Dorsolateral prefrontal cortex (tissue), 122 donors: ENCODE measurements at places on chromosomes 11 and 22.

DNA sequence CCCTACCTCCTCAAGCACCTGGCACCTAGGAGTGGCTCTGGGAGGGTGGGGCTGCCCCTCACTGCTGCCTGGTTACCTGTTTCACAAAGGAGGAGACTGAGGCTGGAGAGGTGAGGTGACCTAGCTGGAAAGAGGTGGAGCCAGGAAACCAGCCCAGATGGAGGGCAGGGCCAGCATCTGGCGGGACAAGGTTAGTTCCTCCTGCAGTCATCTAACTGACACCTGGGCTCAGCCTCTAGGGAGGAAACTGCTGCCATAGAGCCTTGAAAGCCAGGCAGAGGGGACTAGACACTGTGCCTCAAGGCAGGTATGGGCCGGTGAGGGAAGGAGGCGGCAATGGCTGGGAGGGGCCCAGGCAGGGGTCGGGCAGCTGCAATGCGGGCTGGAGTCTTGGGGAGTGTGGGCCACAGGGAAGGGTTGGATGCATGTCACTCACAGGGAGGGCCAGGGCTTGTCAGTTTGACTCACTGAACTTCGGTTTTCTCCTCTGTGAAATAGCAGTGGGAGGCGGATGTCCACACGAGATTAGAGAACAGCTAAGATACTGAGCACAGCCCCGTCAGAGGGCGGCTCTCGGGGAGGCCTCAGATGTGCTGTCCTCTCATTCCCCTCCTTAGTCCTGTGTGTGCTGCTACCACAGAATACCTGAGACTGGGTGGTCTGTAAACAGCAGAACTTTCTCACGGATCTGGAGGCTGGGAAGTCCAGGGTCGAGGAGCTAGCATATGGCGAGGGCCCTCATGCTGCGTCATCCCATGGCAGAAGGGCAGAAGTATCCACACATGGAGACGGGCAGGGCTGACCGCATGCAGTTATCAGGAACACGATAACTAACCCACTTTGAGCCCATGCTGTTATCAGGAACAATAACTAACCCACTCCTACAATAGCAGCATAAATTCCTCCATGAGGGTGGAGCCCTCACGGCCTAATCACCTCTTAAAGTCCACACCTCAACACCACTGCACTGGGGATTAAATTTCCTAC lies 16.1 kb downstream of the MGAT3 start:
- no peak for DNase-seq

GRCh38 chr22:44188986-44189630 lies 8.4 kb downstream of the PARVG start:
- DNase-seq = no peak

GRCh38 chr11:108933630-108934029 lies 268.8 kb downstream of the DDX10 start:
- no peak for DNase-seq

GRCh38 chr11:64638018-64638665 lies 47.1 kb downstream of the SLC22A12 start:
- DNase-seq = no peak

GRCh38 chr11:89182773-89183518 lies 5.3 kb downstream of the TYR start:
- no peak for DNase-seq

DNA sequence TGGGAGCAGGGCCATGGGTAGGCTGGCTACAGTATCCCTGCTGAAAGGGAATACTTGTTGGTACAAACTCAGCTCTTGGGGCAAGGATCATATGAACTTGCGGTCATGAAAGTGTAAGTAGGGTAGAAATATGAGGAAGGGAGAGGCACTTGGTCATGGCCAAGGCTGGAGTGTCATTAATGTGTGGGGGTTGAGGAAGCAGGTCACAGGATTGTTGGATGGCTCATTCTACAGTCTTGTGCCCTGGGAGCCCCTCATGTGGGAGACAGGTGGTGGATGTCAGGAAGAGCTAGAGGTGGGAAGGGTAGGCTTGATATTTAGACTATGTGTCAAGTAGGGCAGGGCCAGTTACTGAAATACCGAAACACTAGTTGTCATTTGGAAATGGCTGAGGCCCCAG lies 95.5 kb downstream of the RRM1 start:
- no peak for DNase-seq

- DNase-seq = no peak
These were observed 11.4 kb downstream of the FEN1 start for GRCh38 chr11:61803889-61804647.

GRCh38 chr11:22177186-22177585 lies 15.7 kb upstream of the ANO5 start:
- no peak for DNase-seq

DNA sequence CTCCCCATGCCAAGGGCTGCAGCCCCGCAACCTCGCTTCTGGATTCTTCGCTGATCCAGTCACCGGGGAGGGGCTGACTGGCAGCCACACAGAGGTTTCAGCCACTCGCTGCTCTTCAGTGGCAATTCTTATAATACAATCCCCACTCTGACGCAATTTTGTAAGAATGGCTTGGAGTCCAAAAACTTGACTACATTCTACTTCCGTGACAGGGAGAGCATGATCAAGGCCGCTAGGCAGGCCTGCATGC lies 14.9 kb downstream of the PPM1F start:
- no peak for DNase-seq

DNA sequence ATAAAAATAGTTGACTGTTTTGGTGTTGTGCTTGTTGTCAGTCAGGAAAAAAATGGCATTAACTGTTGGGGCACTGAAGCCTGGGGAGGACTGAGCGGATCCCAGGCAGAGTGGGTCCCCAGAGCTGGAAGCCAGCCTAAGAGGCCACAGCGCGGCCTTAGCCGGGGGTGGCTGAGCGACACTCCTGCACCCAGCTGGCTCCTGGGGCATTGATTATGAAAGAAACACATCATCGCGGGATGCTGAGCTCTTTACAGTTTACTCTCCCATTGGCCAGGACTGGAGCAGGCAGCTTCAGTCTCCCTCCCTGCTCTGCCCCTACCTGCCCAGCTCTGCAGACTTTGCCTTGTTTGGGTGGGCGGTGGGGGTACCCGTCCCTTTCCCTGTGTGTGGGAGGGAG lies 121.5 kb downstream of the ST3GAL4 start:
- DNase-seq = no peak

GRCh38 chr11:69538854-69539253 lies 57.4 kb downstream of the LINC01488 start:
- no peak for DNase-seq

- no peak for DNase-seq
These were observed 140.6 kb upstream of the RASSF10 start for GRCh38 chr11:12868315-12869073.

DNA sequence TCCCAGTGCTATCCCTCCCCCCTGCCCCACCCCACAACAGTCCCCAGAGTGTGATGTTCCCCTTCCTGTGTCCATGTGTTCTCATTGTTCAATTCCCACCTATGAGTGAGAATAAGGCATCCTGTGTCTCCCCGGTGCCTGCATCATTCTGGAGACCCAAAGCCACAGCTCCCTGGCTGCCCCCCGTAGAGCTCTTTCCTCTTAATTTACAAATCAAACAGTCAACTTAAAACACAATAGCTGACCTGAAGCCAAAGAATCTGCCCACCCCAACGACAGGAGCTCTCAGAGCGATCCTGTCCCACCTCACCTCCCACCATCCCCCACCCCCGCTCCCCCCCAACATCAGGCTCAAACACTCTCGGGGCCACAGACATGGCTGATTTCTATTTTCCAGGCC lies 558.3 kb downstream of the BRD1 start:
- no peak for DNase-seq

DNA sequence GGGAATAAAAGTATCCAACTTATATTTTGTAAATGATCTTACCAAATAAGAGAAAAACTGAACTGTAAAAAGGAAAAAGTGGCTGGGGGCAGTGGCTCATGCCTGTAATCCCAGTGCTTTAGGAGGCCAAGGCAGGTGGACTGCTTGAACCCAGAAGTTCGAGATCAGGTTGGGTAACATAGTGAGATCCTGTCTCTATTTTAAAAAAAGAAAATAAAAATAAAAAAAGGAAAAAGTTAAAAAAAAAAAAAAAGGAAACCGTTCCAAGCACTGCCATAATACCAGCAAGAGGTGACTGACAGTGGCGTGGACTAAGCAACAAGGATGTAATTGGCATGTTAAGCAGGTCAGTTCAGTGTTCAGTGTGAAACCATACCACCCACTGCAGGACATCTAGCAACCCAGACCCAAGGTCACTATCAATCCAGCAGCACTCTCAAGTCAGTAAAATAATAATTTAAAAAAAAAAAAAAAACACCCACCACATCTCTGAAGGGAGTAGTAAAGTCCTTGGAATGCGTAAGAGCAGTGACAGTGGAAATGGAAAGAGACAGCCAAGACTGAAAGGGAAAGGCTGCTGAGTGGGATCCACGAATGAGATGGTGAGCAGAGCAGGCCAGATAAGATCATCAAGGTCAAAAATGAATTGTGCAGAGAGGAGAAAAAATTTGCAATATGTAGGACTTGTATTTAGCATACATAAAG lies 43.6 kb downstream of the MAPK1 start:
- DNase-seq = no peak

- DNase-seq = no peak
These were observed 67.1 kb upstream of the SLN start for GRCh38 chr11:107778839-107779517.

DNA sequence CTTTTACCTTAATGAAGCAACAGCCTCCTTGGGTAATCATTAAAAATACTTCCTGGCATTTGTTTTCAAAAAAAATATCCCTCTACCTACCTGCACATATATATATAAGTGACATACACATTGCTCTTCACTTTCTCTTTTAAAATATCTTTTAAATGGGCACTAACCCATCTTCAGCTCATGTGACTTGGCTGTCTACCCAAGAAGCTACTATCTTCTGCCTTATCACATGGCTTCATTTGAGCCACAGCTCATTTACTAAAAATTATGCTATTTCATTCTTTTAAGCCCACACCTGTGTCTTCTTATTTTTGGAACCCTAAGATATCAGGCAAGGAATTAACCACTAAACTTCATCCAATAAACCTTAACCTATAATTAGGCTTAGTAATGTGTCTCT lies 37.0 kb upstream of the SOX6 start:
- DNase-seq = no peak

DNA sequence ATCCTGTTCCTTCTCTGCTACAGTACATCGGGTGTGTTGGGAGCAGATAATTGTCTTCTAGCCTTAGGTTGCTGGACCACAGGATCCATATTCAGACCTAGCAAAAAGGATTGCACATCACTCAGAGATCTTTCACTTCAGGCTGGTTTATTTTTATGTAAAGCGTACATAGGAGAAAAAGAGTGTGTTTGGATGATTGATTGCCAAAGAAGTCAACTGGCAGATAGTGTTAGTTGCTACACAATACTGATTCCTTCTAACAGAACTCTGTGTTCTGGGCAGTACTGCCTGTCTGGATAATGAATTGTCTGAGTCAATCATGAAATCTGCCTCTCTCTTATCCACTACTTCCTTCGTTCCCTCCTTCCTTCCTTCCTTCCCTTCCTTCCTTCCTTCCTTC lies 31.0 kb upstream of the PGM2L1 start:
- no peak for DNase-seq

DNA sequence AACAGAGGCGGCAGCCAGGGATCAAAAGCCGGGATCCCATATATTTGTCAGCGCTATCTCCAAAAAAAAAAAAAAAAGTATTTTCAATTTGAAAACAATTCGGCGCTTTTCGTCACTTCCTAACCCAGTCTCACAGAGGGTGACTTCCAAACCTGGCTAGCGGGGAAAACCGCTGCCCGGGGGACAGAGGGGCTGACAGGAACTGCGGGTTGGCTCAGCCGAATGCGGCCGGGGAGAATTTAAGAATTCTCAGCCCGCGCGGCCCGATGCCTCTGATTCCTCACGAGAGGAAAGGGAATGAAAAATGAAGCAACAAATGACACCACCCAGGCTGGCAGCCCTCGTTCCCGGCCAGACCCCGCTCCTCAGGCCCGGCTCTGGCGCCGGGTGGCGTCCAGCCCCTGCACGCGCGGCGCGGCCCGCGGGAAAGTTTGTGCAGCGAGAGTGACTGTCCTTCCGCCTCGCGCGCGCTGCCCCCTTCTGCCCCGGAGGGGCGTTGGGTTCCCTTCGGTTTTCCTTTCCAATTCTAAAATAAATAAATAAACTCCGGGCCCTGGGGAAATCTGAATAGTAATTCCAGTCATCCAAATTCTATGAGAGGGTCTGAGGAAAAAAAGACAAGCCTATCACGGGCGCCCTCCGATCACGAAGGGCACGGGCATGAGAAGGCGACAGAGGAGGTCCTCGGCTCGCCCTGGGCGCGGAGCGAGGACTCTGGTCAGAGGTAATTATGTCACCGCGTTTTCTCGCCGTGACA lies 4.8 kb upstream of the PAX6 start:
- DNase-seq = no peak

DNA sequence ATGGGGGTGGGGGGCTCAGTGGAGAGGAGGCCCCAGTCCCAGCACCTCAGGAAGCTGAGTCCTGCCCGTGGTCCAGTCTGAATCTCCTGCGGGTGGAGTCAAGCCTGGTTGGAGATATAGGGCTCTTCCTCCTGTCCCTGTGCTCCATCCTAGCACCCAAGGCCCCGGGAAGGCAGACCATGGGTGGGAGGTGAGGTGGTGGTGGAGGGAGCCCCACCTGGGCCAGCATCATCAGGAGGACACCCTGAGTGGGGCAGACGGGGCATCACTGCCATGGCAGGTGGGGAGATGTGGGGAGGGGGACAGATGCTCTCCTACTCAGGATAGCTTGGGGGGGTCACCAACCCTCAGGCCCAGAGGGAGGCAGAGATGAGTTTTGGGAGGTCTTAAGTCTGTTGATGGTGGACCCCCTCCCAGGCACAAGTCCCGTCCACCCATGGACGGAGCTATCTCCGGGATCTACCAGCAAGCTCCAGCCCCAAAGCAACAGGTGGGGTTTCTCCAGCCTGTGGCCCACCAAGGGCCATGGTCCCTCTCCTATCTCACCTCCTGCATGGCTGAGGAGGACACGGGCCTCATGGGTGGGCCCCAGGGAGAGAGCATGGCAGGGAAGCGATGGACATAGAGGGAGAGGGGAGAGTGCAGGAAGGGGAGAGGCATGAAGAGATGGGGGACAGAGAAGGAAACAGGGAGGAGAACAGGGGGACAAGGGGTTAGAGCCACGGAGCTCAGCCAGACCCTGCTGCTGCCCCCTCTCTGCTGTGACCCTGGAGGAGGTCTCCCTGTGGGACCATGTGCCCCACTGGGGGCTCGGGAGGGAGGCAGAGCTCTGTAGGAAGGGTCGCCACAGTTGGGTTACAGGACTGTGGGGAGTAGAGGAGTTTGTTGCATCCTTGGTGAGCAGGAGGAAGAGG lies 1.3 kb downstream of the MRGPRE start:
- no peak for DNase-seq

DNA sequence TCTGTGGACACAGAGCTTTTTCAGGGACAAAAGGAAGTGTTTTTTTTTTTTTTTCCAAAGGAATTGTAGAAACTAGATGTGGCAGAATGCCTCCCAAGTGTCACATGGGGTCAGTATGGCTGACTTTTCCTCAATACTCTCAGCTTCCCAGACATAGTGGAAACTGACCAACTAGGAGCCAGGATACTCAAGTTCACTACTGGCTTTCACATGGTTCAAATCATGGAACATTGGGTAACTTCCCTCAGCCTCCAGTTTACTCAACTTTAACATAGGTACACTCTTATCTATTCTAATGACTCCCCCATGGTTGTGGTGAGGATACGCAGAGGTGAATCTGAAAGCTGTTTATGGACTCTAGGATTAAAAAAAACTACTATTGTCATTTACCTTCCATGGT lies 1.4 kb downstream of the SLC5A1 start:
- no peak for DNase-seq

GRCh38 chr11:83864412-83865057 lies 578.4 kb upstream of the CCDC90B start:
- DNase-seq = no peak
